Urothelium cell line (cell line): ENCODE measurements at places on chromosomes 2 and 18.
A peak's percentile ranks its signal among the peaks of the same experiment; 100 is the strongest.

DNA sequence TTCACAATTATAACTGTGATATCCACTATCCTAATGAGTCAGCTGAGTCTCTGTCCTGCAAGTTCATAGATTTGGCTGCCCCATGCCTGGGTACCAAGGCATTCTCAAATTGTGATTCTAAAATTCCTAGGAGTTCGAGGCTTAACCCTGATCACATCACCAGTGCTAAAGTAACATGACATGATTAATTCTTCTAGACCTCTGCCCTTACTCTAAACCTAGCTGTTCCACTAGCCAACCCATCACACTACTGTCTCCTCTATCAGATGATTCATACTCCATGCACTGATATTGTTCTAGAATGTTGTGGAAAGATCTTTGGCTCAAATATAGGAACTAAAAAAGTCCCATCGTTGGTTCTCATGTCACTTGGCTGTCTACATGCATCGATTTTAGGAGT is 487.6 kb downstream of the PIK3C3 start:
- no peak for DNase-seq

DNA sequence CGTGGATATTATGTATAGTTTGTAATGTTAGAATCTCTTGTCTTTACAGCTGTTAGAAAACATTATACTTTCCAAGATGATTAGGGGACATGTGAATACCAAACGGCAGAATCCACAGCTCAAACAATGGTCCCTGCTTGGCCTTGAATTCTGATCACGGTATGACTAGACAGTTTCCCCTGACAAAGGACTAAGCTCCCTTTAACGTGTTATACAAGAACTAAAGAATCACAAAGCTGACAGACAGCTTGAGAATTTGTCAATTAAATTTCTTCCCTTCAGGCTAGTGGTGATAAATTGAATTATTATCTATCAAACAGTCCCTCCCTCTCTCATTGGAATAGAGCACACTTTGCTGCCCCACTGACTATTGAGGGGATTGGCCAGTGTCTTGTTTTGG is 359.2 kb upstream of the ID2 start:
- no peak for DNase-seq

DNA sequence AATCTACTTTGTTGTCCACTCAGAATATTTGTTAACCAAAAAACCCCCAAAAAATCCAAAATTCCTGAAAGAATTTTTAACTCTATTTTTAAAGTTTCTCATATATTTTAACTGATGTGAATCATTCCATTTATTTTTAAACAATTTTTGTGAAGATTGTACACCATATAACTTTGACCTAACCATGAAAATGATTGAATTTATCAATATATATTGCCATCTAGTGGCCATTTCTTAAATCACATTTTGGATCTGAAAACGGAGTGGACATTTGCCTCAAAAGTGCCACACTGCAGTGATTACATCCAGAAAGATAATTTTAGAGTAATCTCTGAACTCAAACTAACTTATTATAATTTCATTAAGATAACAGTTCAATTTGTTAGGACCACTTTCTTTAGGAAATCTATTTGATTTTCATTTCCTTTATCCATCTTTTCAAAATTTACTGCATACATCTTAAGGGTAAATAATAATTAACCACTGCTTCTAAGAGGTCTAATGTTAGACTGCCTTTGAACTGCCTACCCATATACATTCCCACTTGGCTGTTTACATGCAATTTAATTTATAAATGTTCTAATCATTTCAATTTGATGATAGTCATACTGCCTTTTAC is 71.1 kb downstream of the DSC3 start:
- no peak for DNase-seq

- peak; percentile 88 for DNase-seq
Measured at GRCh38 chr18:111306-112014, 46.9 kb upstream of the USP14 start.

DNA sequence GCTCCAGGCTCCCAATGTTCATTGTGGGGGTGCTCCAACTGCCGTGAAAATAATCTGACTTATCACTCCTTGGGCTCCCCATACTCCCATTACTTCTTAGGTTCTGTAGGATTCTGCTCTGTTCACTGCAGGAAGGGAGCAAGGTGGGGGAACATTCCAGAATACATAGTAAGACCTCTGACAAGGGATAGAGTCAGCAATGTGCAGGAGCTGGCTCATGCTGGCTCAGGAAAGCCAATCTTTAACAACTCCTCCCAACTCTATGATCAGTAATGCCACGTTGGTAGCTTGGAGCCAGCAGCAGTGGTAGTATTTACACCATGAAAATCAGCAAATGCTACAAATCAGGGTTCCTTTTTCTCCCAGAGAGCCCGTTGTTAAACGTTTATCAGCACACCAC is 44.4 kb downstream of the FECH start:
- no peak for DNase-seq

DNA sequence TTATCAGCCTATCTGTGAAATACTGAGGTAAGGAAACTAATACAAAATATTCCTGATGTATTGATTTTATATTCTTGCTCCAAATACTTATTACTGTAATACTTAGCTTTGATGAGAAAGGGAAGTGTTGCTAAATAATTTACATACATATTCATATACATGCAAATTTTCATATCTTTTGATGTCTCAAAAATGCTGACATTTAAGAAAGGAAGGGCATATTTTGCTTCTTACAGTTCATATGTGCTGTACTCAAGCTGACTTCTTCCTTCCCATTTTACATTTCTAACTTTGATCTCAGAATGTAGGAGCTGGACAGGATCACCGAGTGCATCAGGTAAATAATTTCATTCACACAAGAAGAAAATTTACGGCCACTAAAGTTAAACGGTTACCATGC is 399.2 kb upstream of the VWC2L start:
- no peak for DNase-seq

- DNase-seq = no peak
Measured at GRCh38 chr18:32847691-32848090, 74.9 kb upstream of the KLHL14 start.

DNA sequence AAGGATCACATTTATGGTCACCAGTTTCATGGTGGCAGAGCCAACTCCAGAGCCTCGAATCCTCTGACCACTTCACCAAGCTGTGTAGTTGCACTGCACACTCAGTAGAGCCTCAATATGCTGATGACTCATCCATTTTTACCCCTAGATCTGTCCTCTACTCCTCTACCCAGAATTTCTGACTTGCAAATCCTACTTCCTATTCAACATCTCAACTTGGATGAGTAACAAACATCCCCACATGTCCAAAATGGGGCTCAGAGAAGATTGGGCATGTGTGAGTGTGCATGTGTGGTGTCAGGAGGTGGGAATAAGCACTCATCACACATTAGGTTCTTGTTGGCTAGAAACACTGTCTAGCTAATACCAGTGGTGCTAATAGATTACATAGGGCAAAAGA is 57.8 kb upstream of the IGFBP2 start:
- DNase-seq = no peak

GRCh38 chr2:217553202-217553601 is 449.6 kb downstream of the TNS1 start:
- DNase-seq = no peak
